ENCODE measurements at places on chromosomes 5 and 9.
A peak's percentile ranks its signal among the peaks of the same experiment; 100 is the strongest.

DNA sequence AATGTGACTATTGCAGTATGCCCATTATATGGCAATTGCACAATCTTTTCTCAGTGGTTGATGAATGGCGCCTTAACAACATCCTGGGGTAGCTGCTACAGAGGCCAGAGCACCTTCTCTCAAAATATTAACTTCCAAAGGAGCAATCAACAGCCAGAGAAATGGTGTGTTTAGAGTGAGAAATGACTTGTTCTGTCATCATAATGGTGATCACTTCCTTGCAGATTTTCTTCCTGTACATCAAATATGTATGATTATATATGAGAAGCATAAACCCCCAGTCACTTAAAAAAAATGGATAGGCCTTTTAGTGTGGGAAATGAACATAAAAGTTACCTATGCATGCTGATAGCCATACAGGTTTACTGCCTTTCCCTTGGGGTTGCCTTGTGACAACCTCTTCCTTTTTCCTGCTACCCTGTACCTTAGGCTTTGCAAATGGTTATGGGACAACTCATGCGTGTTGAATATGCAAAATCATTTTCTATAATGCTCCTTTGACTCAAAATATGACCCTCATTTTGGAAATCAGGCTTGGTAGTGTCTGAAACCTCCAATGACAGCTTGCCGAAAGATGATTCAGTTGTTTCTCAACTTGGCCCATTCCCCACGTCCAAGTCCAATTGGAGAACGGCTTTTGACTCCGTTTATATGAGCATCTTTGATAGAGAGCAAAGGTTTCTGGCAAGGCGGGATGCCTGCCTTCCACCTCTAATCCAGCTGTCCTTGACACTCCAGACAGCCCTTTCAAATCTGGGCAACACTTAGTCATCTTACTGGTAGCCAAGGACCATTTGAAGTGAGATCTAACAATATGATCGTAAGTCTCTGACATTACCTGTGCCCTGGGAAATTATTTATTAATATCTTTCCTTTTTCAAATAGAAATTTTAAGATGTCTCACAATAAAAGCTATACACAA, 69.3 kb downstream of the SLC1A1 start:
- no peak for DNase-seq

DNA sequence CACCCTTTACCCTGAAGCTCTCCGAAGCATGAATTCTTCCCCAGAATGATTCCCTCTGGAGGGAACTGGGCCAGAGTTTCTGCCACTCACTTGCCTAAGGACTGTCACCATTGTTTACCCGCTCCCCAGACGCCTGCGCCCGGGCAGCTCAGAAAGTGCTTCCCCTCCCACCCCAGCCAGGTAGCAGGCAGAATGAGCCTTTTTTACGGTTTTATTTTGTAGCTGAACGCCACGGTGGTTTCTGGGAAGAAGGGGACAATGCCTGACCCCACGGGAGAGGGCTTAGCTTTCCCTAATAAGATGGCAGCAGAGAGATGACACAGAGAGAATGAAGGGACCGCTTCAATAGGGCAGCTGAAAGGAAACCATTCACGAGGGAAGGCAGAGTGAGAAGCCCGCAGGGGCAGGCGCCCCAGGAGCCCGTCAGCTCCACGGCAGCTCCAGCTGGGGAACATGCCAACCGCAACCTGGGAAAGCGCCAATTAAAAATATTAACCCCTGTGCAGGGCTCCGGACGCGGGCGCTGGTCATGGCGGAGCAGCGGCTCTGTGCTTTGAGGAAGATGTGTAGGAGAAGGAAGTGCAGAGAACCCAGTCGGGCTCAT, 20.4 kb upstream of the NTNG2 start:
- DNase-seq = peak; percentile 39

DNA sequence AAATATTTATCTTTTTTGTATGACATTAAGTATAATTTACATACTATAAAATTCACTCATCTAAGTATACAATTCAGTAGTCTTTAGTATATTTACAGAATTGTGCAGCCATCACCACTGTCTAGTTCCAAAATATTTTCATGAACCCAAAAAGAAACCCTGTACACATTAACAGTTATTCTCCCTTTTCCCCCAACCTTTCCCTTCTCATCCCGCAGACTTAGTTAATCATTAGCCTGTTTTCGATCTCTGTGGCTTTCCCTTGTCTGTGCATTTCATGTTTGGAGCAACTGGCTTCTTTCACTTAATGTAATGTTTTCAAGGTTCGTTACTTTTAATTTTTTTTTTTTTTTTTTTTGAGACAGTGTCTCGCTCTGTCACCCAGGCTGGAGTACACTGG, 37.5 kb downstream of the MTREX start:
- DNase-seq = no peak

GRCh38 chr5:51398875-51399642, 15.8 kb downstream of the ISL1 start:
- DNase-seq = no peak

- DNase-seq = no peak
Observed at GRCh38 chr5:159319832-159320231, 10.5 kb downstream of the IL12B start.

DNA sequence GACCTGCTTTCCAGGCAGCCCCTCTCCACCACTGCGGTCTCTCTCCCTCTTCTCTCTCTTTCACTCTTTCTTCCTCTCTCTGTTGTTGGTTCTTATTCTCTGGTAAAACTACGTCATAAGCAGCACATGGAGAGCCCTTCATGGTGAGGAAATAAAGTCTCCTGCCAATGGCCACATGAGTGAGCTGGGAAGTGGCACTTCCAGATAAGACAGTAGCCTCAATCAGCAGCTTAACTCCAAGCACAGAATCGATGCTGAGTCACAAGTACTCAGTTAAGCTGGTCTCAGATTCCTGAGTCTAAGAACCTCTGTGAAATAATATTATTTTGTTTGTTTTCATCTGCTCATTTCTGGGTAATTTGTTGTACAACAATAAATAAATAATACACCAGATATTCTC, 500.1 kb downstream of the GABRG2 start:
- DNase-seq = no peak

- no peak for DNase-seq
Observed at GRCh38 chr5:124613273-124613953, 133.0 kb downstream of the ZNF608 start.
